ENCODE measurements at places on chromosomes 7 and 10. TPM values are rescaled to one million over a fixed set of nuclear protein-coding genes. Genes with fewer than 3 reads are reported as not detected.

The SPDYE1 gene
- total RNA-seq = not detected

The ATRNL1 gene
- 0.41 TPM for total RNA-seq

The LRMDA gene
- 22.3 TPM for total RNA-seq

The LLCFC1 gene
- total RNA-seq = not detected

The VGF gene
- total RNA-seq = not detected

The SPAM1 gene
- total RNA-seq = not detected

The SSC4D gene
- 1.3 TPM for total RNA-seq
